ENCODE measurements at places on chromosomes 4 and X.

DNA sequence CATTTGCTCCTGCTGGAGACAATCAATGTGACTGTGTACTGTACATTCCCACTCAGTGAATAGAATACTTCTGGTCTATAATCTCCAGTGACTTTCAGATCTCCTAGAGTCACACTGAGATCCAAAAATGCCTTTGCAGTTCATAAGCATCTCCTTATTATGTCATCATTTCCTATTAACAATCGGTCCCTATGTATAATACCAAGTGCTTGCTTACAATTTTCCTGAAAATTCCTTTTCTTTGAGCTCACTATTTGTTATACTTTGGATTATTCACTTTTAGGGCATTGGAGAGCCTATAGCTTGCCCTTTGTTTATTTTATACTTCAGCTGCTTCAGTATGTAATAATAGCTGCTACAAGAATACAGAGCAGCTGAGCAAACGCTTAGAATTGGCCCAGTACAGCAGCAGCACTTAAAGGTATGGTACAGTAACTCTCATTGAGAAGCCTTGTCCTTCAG, 313.0 kb downstream of the DCTD start:
- DNase-seq: no peak

GRCh38 chrX:15382813-15383212, 1.4 kb downstream of the VEGFD start:
- DNase-seq: peak; percentile 23

DNA sequence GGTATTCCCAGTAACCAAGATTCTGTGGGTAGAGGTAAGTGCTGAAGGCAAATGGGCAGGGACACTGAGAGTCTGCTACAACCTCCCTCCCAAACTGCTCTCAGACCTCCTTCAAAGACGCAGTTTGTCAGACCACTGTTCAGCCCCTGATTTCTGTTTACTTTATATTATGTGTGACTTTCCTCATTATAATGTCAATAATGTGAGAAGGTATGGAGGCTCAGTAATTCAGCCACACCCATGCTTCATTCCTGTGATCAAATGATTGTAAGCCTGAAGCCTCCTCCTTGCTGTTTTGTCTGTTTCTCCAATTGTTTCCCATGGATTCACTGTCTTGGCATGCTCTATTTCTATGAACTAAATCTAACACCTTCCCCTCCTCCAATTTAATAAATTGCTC, 75.6 kb downstream of the SYTL5 start:
- no peak for DNase-seq

DNA sequence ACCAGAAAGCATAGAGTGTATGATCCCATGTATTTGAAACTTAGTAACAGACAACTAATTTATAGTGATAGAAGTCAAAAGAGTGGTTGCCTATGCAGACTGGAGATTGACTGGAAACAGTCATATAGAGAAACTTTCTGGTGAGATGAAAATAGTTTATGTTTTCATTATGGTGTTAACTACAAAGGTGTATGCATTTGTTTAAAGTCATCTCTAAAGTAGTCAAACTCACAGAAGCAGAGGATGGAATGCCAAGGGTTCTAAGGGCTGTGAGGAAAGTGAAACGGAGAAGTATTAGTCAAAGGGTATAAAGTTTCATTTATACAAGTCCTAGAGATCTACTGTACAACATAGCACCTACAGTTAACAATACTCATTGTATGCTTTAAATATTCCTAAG, 45.8 kb downstream of the ENOX2 start:
- no peak for DNase-seq

- peak; percentile 97 for DNase-seq
These were observed at the start of gene WNK3 for GRCh38 chrX:54357414-54358377. TSS of gene WNK3 (minus strand) at chrX:54358046.

DNA sequence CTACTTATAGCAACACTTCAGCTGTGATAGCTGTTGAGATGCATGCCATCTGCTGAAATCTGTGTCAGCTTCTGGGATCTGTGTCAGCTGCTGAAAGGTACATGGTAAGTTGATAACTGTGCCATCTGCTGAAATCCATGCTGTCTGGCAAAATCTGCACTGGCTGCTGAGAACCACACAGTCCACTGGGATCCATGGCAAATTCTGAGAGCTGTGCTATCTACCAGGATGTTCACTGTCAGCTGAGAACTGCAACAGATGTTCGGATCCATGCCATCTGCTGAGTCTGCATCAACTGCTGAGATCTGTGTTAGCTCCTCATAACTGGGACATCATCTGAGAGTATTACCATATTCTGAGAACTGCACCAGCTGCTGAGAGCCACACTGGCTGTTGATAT, 430.5 kb upstream of the POU3F4 start:
- no peak for DNase-seq

DNA sequence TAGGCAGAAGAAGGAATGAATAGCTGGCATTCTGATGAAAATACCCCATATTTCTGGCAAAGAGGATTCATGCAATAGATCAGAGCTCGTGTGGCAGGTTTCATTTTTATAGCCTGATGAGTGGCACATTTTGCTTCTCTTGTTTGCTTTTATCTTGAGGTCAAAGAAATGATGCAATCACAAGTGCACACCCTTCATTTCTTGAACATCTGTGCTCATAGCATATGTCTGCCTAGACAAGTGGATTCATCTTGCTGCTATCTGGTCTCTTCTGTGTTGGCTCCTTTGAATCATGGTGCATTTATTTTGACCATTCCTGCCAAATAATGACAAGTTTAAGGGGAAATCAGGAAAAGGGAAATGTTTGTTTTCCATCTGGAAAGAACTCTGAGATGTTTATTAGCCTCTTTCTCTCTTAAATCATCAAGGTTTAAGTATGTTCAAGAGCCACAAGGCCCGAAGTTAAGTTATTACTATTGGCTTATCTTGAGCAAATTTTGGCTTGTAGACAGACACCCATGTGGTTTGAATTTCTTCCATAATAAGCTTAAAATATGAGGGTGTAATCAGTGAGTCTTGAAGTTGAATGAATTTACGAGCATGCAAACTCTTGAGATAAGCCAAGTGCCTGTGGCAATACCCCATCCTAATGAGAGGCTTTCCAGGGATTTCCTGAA, 59.3 kb upstream of the HS3ST1 start:
- DNase-seq: no peak

DNA sequence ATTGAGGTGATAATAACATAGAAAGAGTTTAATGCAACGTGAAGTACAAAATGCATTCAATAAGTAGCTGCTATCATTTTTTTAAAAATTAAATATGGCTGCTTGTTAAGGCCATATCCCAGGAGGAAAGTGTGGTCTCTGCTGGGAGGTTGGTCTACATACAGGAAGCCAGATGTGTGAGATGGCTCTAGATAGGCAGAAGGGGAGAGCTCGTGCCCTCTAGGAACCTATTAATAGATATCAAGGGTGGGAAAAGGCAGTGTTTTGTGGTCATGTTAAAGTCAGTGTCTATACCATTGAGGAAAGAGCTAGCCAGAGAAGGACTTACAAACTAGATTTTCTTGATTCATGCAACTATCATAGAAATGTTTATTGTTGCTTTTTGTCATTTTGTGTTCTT, 140.5 kb downstream of the KLHL8 start:
- no peak for DNase-seq
